Forelimb muscle (tissue), 1 donor: ENCODE measurements at places on chromosomes 2 and 18. TPM values are rescaled to one million over a fixed set of nuclear protein-coding genes. Genes with fewer than 3 reads are reported as not detected.

ATG16L1 gene
- 17.4 TPM for polyA plus RNA-seq

AGXT gene
- polyA plus RNA-seq = not detected

KYNU gene
- polyA plus RNA-seq = 0.67 TPM

PLGLB1 gene
- polyA plus RNA-seq = 6.6 TPM

SLC11A1 gene
- polyA plus RNA-seq = 0.37 TPM

BCL11A gene
- polyA plus RNA-seq = 4.9 TPM

REG3G gene
- not detected for polyA plus RNA-seq

FAM237A gene
- polyA plus RNA-seq = not detected

NXPH2 gene
- 13.0 TPM for polyA plus RNA-seq

CNTNAP5 gene
- polyA plus RNA-seq = 0.03 TPM

CREG2 gene
- polyA plus RNA-seq = 3.9 TPM

DNA sequence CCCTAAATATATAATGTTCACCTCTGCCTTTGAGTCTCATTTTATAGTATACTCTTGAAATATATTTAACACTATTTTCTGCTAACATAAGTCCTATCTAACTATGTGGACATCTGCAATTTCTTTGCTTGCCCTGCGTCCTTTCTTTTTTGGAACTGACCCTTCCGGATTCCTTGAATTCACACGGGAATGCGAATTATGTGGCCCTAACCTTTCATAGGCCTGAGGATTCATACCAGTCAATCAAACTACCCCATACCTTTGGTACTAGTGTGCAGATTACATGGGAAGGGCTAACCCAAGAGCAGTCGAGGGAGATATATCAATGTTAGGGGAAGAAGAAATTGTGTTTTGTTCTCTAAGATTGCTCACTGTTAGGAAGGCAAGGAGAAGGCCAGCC, 56.4 kb downstream of the NRXN1 start:
- no peak for DNase-seq

GRCh38 chr2:47798631-47799030, 15.7 kb downstream of the MSH6 start:
- DNase-seq = no peak

DNA sequence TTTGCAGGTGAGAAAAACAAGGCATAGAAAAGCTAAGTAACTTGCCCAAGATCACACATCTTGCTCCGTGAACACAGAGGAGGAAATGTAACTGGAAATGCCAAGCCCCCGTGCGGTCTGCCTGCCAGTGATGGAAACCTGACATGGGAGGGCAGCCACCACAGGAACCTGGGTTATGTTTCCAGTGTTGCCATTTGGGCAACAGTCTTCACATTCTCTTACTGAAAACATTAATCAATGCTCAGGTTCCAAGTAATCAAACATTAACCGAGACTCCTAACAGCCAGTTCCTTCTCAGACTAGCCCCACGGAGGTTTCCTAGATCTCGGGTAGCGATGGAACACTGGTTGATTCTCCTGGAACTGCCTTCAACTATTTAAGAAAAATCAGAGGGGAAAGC, 2.5 kb downstream of the TGFA start:
- no peak for DNase-seq

DNA sequence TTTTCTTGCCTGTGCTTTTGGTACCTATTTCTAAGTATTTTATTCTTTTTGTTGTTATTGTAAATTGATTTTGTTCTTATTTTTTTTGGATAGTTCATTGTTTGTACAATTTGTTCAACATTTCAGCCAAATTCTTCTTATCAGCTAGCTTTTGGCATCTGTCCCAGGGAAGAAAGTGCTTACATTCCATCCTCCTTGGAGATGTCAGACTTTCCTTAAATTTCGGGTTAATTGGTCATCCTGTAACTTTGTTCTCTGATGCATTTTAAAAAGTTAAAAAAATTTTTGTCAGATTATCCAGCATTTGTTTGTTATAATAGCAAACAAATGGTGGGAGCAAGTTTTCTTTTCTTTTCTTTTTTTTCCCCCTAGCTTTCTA, 60.3 kb downstream of the PTH2R start:
- DNase-seq = no peak

DNA sequence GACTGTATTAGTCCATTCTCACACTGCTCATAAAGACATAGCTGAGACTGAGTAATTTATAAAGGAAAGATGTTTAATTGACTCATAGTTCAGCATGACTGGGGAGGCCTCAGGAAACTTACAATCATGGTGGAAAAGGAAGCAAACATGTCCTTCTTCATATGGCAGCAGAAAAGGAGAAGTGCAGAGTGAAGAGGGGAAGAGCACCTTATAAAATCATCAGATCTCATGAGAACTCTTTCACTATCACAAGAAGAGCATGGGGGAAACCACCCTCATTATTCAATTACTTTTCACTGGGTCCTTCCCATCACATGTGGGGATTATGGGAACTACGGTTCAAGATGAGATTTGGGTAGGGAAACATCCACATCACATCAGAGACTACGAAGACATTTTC, 43.0 kb upstream of the CAVIN2 start:
- DNase-seq = no peak

GRCh38 chr2:220394433-220394832, 767.0 kb downstream of the SLC4A3 start:
- DNase-seq = no peak

- no peak for DNase-seq
Measured at GRCh38 chr2:108974674-108975073, 14.3 kb downstream of the EDAR start.

GRCh38 chr2:240782221-240782885, 37.7 kb downstream of the KIF1A start:
- no peak for DNase-seq

GRCh38 chr2:217277646-217278398, 418.0 kb upstream of the TNP1 start:
- no peak for DNase-seq

DNA sequence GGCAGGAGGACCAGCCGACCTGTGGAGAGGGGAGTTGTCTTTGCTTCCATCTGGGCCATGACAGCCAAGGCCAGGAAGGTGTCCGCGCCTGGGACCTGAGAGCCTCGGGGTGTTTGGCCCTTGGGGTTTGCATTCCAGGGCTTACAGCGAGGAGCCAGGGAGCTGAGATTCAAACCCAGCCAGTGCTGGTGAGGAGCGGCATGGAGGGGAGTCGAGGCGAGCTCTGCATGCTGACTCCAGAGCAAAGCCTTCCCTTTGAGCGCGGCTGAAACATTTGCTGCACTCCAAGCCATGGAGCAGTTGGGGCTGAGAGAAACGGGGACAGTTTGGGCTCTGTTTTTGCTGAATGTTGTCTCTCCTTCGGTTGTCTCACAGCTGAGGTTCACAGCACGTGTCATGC, 77.4 kb downstream of the TWIST2 start:
- DNase-seq = no peak

DNA sequence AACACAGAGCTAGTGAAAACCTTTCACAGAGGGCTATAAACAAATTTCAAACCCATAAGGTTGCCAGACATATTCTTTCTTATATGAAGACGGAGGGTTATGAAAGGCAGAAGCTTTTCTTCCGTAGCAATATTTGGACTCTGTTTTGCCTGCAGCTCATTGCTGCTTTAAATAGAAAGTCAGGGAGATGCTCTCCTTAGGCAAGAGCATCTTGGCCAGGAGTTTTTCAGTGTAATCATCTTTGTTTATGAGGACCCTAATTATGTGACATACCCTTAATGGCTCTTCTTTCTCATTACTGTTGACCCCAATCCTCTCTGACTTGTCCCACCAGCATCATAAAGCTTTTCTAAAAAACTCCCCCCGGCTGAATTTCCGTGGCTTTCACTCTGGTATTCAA, 433.4 kb upstream of the NRXN1 start:
- no peak for DNase-seq

GRCh38 chr2:204315236-204315662, 230.0 kb upstream of the PARD3B start:
- no peak for DNase-seq

DNA sequence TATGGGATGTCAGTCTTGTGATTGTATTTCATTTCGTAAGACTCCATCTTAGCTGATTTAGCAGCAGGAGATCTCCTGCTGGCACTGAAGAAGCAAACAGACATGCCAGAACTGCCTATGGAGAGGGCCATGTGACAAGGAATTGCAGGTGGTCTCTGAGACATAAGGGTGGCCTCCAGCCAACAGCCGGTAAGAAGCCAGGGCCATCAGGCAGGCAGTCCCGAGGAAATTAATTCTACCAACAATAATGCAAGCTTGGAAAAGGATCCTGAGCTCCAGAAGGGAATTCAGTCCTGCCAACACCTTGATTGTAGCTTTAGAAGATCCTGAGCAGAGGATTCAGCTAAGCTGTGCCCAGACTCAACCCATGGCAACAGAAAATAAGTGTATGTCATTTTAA, 87.1 kb upstream of the DNAJC10 start:
- DNase-seq = no peak

- DNase-seq = no peak
Measured at GRCh38 chr2:179900655-179901054, 39.2 kb upstream of the ZNF385B start.

- no peak for DNase-seq
Measured at GRCh38 chr18:23498877-23499276, 4.4 kb upstream of the RMC1 start.

GRCh38 chr2:150811259-150811855, 323.9 kb upstream of the RND3 start:
- DNase-seq = peak; percentile 44

DNA sequence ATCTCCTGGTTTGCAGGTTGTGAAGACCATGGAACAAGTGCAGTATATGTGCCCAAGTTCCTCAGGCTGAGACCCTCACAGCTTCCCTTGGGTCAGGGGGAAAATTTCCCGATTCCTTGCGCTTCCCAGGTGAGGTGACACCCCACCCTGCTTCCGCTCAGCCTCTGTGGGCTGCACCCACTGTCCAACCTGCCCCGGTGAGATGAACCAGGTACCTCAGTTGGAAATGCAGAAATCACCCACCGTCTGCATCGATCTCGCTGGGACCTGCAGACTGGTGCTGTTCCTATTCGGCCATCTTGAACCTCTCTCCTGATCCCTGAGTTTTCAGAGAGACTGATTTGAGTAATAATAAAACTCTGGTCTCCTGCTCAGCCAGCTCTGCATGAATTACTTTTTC, 30.6 kb downstream of the CHCHD5 start:
- DNase-seq = no peak

DNA sequence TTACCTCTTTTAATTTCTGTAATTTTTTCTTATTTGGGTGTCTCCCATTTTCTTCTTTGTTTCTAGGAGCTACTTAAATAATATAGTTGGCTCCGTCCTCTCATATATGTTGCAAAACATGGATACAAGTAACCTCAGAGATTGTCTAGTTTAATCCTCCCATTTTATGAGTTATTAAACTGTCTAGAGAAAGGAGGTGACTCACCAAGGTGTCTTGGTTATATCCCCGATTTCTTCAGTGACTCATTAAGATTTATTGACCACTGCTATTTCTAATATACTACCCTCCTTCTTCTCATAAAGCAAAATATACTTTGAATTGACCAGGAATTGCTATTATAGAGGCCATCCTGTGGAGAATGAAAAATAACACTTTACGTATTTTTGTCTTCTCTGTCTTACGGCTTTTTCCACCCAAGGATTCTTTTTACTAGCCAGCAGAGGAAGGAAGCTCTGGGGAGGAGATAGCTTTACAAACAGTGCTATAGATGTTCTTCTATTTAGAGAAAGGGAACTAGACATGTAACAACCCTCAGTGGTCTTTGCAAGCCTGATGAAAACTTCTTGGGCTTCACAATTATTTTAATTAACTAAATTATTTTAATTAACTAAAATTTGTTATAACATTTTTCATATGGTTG, 300.4 kb upstream of the TNP1 start:
- no peak for DNase-seq

- no peak for DNase-seq
Measured at GRCh38 chr2:130377491-130377890, 21.6 kb downstream of the PTPN18 start.

- no peak for DNase-seq
Measured at GRCh38 chr2:36469710-36470109, 114.1 kb downstream of the CRIM1 start.

- no peak for DNase-seq
Measured at GRCh38 chr2:38610851-38611801, 8.4 kb upstream of the HNRNPLL start.

GRCh38 chr2:224268441-224268840, 133.5 kb downstream of the FAM124B start:
- peak; percentile 84 for DNase-seq

DNA sequence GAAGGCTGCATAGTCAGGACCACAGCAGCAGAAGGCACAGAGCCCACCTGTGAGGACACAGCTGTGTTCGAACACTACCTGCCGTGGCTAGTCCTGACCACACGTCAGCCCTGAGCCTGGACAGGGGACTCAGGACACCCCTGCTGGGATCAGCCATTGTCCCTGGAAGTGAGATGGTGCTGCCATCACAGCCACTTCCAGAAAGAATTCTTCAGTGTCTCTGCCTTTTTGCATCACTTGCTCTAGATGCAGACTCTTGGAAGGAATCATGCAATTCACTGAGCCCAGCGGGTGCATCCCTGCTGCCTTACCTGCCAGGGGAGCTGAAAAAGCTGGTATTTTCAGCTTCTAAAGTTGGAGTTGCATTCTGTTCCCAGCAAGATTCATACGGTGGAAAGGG, 49.3 kb downstream of the LAMA3 start:
- DNase-seq = no peak

DNA sequence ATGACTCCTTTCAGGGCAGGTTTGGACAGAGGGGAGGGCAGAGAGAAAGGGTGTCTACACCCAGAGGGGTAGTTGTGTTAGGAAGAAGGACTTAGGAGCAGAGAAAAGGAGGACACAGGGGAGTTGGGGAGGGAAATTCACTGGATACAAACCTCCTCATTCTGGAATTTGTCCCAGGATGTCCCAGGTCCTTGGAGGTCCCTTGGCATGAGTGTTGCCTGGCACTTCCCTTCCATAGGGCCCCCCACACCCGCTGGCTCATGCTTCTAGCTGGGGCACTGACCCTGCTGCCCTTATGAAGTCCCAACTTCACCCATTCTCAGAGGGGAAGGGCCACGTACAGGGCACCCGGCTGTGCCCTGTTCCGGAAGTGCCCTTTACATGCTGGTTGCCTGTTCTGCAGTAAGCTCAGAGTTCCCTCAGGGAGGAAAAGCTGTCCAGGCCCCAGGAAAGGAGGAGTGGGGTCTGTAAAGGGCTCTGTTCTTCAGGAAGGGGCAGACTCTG, 93.6 kb upstream of the SMAD2 start:
- no peak for DNase-seq
